Activated T-cell treated with anti-CD3 and anti-CD28 coated beads, Interleukin-2, amount 50 U/mL, for 72 hours (primary cell): ENCODE measurements at places on chromosomes 2 and 18. TPM values are rescaled to one million over a fixed set of nuclear protein-coding genes. Genes with fewer than 3 reads are reported as not detected.

Gene OLA1
- total RNA-seq = 89.2 TPM

Gene ANKRD36
- 36.1 TPM for total RNA-seq

Gene ACTR2
- total RNA-seq = 219 TPM

Gene UGT1A4
- not detected for total RNA-seq

Gene GATA6
- 0.43 TPM for total RNA-seq
